ENCODE measurements at places on chromosomes 7 and 10.

GRCh38 chr10:25901199-25901598, 32.8 kb upstream of the MYO3A start:
- no peak for DNase-seq

- no peak for DNase-seq
These were observed 512.6 kb downstream of the PTPRN2 start for GRCh38 chr7:158074896-158075632.

DNA sequence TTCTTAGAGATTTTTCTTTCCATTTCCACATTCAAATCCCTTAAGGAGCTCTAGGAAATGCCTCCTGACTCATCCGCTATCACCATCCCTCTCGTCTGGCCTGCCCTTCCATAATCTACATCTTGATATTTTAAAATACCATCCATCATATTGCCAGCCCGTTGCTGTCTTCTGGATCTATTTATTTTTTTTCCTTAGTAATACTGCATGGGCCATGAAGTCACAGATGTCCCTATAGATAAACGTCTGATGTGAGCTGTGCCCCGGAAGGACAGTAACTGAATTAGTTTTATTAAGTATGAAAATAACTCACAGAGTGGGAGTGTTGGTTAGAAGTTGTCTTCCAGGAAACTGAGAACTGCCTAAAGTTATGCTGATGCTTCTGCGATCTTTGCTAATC, 76.2 kb downstream of the KLF6 start:
- DNase-seq, result no peak

- no peak for DNase-seq
These were observed 812 bp upstream of the IDE start for GRCh38 chr10:92574548-92575261.

DNA sequence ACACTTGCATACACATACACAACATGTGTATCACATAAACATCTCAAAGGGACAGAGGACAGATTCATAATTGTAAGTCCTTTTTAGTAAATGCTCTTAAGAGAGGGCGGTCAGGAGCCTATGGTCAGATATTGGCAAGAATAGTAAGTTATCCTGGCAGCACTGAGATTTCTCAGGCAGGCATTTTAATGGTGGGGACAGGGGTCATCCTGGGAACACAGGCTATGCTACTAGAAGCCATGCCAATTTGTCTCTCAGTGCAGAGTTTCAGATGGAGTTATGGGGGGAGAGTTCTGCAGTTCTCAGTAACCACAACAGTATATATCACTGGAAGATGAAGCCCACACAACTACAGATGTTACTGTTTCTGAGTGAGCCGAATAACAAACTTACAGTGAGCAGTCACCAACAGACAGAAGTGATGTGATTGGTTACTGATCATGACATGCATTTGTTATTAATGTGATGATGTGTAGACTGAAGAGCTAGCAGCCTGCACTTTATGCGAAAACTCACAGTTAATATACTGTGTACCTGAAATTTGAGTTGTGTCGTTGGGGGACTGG, 16.4 kb downstream of the ZNF487 start:
- no peak for DNase-seq

GRCh38 chr7:144255471-144255897, 9.1 kb downstream of the OR2A7 start:
- no peak for DNase-seq

- DNase-seq, result no peak
These were observed 50.8 kb downstream of the CXCL12 start for GRCh38 chr10:44334091-44334490.

DNA sequence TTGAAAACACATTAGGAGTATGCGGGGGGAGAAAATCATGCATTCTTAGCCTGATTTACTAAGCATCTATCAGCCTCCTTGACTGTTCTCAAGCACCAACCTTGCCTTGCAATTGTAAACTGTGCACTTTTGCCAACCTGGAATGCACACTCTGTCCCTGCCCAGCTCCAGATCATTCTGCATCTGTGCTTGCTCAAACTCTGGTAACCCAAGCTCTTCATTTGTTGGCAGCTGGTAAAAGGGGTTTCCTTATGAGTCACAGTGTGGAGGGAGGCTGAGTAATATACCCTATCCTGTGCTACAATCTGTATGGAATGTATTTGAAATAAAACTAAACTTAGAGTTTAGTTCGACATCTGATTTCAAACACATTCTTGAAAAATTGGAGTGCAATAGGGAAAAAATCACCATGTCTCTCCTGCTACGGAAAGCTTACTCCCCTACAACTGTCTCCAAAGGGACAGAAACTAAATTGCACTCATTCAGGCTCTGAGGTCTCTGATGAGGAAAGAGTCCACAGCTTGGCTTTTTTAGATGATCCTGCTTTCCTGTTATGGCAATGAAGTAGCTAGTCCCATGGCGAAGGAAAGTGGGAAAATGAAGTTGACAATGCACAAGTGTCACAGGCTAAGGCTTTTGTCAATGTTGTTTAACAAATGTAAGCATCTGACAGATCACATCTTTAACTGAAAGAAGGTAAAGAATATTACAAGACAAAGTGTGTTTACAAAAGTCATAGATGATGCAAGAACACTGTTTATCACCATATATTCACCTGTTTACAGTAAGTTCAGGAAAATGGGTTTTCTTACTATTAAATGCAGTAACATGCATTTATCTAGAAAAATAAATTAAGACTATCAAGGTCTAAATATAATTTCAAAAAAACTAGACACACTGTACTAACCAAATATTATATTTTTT, 61.9 kb downstream of the TES start:
- DNase-seq, result peak; percentile 26

- no peak for DNase-seq
These were observed 244.9 kb upstream of the NEBL start for GRCh38 chr10:21141946-21142492.

- no peak for DNase-seq
These were observed 115.2 kb upstream of the RAB18 start for GRCh38 chr10:27388761-27389399.

GRCh38 chr10:84214612-84215235, 10.6 kb downstream of the LRIT2 start:
- DNase-seq, result no peak

DNA sequence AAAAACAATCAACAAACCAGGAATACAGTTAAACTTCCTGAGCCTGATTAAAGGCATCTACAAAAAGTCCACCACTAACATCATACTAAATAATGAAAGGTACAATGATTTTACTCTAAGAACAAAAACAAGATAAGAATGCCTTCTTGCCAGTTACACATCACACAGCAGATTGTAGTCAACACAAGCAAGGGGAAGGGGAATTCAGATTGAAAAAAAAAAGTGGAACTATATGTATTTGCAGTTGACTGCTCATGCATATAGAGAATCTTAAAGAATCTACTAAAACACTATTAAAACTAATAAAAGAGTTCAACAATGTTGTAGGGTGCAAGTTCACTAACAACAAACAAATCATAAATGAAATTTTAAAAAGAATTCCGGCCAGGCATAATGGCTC, 28.5 kb downstream of the ZNF33B start:
- no peak for DNase-seq

GRCh38 chr7:52691257-52691656, 344.2 kb upstream of the POM121L12 start:
- no peak for DNase-seq

GRCh38 chr10:59374916-59375315, 12.6 kb upstream of the FAM13C start:
- DNase-seq, result no peak

DNA sequence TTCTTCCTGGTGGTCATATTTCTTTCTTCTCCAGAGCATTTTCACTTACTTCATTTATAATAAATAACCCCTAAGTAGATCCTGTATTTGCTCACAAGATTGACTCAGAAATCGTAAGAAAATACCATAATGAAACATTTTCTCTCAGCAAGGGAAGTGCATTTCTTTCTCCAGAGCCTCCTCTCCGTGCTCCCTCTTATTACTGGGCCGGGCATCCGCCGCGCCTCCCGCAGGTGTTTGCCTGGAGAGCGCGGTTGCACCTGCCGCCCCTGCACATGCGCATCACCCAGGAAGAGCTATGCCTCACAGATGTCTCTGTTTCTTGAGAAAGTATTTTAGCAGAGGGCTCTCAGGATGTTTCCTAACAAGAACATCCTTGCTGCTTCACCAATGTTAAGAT, 509.2 kb downstream of the TCERG1L start:
- DNase-seq, result no peak

GRCh38 chr10:14875941-14876340, 2.7 kb upstream of the SUV39H2 start:
- no peak for DNase-seq

- DNase-seq, result no peak
These were observed 33.5 kb upstream of the TARP start for GRCh38 chr7:38306914-38307313.

- no peak for DNase-seq
These were observed 144.9 kb downstream of the GRID1 start for GRCh38 chr10:86221442-86222335.

- no peak for DNase-seq
These were observed 39.2 kb upstream of the ZNF680 start for GRCh38 chr7:64602086-64602485.

DNA sequence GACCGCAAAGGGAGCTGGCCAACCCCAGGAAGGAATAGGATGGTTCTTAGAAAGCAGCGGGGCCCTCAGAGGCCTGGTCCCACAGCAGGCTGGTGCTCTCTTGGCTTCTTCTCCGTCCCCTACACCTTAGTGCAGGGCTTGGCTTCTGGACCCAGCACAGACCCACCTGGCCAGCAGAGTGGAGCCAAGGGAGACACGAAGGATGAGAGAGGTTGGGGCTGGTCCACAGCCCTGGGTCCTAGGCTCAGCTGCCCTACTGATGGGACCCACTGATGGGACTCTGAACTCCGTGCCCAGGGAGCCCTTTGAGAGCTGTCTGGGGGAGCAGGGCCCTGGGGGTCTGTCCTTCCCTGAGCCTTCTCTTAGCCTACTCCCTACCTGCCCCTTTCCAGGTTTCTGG, 6.2 kb upstream of the TLX1 start:
- DNase-seq, result no peak

GRCh38 chr7:144885478-144885877, 49.6 kb upstream of the TPK1 start:
- DNase-seq, result no peak

DNA sequence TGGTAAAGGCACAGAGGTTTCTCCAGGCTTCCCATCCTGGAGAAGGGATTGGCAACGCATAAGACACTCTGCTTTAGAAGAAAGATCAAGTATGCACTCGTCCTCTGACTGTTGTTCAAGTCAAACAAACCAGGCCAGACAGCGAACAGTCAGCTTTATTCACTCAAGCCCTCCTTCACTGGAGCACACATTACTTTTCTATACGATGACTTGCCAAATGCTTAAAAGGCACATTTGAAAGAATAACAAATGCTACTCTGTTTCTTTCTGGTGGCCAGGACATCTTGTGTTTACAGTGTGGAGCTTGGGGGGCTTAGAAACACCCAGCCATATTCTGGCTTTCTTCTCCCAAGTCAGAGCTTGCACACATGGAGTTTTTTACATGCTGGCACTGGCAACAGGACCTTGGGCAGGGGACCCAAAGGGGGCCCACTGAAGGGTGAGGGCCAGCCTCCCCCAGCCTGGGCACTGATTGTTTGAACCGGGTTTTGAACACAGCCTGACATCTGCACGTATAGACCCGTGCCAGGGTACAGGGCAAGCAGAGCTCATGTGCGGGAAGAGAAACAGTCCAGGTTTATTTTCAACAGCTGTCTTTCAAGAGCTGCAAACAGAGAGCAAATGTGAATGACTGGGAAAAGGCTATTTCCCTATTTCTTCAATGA, 33.3 kb upstream of the FGFR2 start:
- no peak for DNase-seq

GRCh38 chr7:89773611-89774010, 380.7 kb upstream of the STEAP1 start:
- DNase-seq, result no peak

- DNase-seq, result no peak
These were observed 16.5 kb upstream of the KNDC1 start for GRCh38 chr10:133143546-133143945.

GRCh38 chr7:31986878-31987518, 83.2 kb downstream of the PDE1C start:
- no peak for DNase-seq

GRCh38 chr10:102072673-102073527, 7.8 kb downstream of the HPS6 start:
- peak; percentile 80 for DNase-seq

DNA sequence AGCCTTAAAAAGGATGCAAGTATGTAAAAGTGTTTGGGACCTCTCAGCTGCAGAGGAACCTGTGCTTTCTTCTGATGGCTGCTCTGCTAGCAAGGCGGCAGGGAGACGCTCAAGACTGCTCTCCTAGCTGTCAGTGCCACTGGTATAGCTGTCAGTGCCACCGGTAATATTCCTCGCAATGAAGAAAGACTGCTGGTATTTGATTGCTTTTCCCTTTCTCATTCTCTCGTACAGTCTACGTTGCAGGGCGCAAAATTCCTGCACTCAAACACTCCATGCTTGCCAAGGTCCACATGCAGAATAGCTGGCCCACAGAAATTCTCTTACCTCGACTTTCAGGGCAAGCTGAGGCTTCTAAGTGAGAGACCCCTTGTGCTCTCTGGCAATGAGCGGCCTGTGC, 432.6 kb upstream of the KLF6 start:
- DNase-seq, result no peak

DNA sequence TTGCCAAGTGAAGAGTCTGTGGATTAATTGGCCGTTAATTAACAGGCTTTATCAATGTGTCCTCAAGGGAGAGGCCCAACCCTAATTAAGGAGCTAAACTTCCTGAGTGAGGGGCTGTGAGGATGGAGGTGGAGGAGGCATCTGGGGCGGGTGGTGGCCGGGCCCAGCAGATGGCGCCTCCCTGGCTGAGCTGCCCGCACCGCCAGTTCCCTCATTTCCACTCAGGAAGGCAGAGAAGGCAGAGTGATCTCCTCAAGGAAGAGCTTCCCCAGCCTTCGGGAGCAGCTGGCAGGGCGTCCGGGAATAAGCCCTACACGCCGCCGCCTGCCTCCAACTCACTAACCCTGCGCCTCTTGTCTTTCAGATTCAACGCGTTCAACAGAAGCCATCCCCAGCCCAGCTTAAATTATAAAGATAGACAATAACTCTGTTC, 112.2 kb downstream of the CYTH3 start:
- peak; percentile 82 for DNase-seq

GRCh38 chr7:85638394-85638793, 451.5 kb upstream of the SEMA3D start:
- DNase-seq, result no peak

DNA sequence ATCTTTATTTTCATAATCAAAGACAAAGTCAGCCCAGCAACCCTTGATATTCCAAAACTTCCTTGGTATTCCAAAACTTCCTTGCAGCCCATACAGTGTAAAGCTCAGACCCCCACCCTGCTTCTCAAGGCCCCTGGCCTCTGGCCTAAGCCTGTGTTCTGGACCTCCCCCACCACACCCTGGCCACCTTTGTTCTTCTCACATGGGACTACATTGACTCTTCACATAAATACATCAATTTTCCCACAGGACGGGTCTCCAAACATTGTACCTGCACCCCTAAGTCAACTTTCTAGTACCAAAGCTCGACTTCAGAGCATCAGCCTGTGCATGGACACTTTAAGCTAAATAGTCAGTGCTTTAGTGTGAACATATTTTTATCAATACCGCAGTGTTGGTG, 40.7 kb downstream of the DRGX start:
- DNase-seq, result no peak

GRCh38 chr10:68561865-68562649, 1.9 kb downstream of the TET1 start:
- DNase-seq, result no peak

- no peak for DNase-seq
These were observed 290.2 kb downstream of the C7orf25 start for GRCh38 chr7:42621543-42622219.

GRCh38 chr7:113519472-113519871, 399.3 kb downstream of the PPP1R3A start:
- DNase-seq, result no peak

GRCh38 chr10:100340948-100341847, 5.8 kb upstream of the SCD start:
- no peak for DNase-seq

GRCh38 chr7:27102581-27103442, at the start of gene HOXA2:
HOXA2 (minus strand) TSS chr7:27102683; CDS start chr7:27102500, 183 bp downstream.
- DNase-seq, result no peak
